Stimulated activated CD4-positive, alpha-beta T cell treated with anti-CD3 and anti-CD28 coated beads, Interleukin-12 subunit alpha, Interleukin-12 subunit beta, amount 100 ng/mL, for 24 hours (primary cell): ENCODE measurements at places on chromosomes 16 and 17.
A peak's percentile ranks its signal among the peaks of the same experiment; 100 is the strongest.

GRCh38 chr16:54342966-54343365 lies 56.4 kb upstream of the IRX3 start:
- DNase-seq, result no peak

DNA sequence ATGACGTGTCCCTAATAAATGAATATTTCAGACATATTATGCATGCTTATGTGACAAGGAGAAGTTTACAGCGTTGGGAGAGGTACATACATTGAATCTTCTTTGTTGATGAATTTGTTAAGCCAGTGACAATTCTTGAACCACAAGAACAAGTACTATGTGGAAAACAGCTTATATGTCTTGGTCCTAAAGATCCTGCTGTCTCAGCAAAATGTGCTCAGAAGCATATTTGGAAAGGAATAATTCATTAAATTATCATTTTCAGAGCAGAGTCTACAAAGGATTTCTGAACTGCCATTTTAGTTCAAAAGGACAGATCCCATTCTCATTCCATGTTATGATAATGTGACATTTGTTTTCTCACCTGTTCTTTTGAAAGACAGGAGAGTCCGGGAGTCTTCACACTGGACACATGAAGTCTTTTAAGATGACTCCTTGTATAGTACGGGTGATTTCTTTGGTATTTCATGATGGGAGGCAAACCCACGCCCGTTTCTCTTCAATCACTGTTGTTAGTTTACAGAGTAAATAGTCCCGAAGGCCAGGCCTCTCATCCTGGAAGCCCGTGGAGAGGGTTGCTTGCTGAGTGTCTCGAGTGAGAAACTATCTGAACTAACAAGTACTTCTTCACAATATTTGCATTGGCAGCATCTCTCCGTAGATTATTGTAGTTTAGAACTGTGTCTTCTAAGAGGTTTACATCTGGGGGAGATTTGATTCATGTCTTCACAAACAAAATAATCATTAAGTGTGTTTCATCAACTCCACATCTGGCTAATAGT lies 26.7 kb downstream of the VPS35L start:
- DNase-seq, result no peak

DNA sequence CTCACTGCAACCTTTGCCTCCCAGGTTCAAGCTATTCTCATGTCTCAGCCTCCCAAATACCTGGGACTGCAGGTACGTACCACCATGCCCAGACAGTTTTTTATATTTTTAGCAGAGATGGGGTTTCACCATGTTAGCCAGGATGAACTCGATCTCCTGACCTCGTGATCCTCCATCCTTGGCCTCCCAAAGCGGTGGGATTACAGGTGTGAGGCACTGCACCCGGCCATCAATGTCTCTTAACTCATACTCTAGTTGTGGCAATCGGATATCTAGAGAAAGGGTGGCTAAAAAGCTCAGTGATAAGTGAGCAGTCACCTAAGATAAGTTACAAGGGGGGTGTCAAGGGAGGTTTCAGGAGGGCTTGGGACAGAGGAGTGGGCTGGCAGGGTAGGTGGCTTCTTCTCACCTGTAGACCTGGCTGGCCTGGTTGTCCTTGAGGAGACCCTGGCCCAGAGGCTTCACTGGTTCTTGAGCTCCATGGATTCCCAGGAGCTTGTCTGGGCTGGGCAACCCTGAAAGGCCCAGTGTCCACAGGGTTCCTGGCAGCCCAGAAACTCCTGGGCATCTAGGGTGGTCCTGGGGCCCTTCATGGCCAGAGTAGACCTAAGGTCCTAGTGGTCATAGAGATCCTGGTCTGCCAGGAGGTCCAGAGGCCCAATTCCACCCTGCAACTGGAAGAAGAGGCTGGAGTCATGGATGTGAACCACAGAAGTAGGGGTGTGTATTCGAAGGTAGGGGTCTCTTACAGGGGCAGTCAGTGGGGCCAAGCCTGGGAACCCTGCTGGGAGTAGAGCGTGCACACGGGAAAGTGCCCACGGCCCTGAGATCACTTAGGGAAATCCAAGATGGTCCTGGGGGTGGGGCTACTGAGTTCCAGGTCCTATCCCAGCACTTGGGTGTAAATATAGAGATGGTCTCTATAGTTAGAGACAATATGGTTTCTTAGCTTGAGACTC lies 12.7 kb upstream of the IGFBP4 start:
- no peak for DNase-seq

GRCh38 chr16:17364319-17365210 lies 106.2 kb downstream of the XYLT1 start:
- no peak for DNase-seq

- DNase-seq, result no peak
Observed at GRCh38 chr17:81903896-81904599, 2.0 kb downstream of the NPB start.

DNA sequence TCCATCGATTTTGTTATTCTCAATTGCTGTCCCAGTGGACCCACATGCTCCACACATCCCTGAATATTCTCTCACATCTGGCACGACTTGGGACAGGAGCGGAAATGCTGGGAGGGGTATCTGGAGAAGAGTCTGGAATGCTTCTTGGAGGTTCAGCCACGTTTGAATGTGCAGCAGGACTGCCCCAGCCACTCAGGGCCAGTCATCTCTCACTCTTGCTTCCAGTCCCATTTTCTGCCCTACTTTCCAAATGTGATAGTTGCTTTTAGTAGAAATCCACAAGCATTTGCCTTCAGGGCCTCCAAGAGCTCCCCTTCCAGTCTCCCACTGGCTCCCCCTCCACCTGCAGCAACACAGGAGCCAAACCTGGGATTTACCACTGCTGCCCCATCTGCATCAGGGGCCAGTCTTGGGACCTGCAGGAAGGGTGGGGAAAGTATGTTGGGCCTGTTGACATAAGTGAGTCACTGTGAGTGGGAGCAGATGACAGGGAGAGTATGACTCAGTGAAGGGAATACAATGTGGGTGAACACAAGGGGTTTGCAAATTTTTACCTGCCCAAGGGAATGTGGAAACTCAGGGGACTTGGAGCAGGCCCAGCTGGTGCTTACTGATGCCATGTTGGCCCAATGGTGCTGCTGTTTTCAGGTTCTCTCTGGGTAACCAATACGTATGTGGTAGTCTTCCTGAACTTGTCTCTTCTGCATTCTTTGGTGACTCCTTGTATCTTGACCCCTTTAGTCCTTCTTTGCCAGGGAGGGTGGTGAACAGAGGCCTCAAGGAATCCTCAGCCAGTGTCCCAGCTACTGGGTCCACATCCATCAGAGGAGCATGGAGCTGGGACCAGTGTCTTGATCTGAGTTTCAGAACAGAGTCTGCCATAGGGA lies 78.8 kb upstream of the CRHR1 start:
- DNase-seq, result no peak

- no peak for DNase-seq
Observed at GRCh38 chr17:67891481-67892119, 66.3 kb downstream of the BPTF start.

GRCh38 chr16:30136971-30137605 lies 14.1 kb upstream of the MAPK3 start:
- DNase-seq, result no peak

GRCh38 chr17:43860077-43860725 lies 13.2 kb downstream of the CD300LG start:
- no peak for DNase-seq

- DNase-seq, result no peak
Observed at GRCh38 chr16:27729516-27730304, 179.8 kb downstream of the KATNIP start.

GRCh38 chr17:34312080-34312479 lies 7.2 kb upstream of the CCL8 start:
- DNase-seq, result no peak

- DNase-seq, result no peak
Observed at GRCh38 chr17:42494673-42495072, 36.0 kb downstream of the ATP6V0A1 start.

- no peak for DNase-seq
Observed at GRCh38 chr16:3876160-3876559, 4.4 kb downstream of the CREBBP start.

DNA sequence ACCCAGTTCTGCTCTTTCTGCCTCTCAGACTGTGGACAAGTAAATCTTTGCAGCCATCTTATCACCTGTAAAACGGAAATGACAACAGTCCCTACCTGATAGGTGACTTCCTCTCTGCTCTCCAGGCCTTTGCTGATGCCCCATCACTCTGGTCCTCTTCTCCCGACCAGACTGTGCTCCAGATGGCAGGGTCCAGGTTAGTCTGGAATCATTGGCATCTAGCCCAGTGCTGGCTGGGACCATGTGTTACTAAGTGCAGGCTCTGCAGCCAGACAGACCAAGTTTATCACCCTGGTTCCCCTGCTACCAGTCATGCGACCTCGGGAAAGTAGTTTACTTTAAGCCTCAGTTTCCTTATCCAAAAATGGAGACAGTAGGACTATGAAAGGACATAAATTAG lies 1.8 kb upstream of the NUBP1 start:
- DNase-seq, result no peak

DNA sequence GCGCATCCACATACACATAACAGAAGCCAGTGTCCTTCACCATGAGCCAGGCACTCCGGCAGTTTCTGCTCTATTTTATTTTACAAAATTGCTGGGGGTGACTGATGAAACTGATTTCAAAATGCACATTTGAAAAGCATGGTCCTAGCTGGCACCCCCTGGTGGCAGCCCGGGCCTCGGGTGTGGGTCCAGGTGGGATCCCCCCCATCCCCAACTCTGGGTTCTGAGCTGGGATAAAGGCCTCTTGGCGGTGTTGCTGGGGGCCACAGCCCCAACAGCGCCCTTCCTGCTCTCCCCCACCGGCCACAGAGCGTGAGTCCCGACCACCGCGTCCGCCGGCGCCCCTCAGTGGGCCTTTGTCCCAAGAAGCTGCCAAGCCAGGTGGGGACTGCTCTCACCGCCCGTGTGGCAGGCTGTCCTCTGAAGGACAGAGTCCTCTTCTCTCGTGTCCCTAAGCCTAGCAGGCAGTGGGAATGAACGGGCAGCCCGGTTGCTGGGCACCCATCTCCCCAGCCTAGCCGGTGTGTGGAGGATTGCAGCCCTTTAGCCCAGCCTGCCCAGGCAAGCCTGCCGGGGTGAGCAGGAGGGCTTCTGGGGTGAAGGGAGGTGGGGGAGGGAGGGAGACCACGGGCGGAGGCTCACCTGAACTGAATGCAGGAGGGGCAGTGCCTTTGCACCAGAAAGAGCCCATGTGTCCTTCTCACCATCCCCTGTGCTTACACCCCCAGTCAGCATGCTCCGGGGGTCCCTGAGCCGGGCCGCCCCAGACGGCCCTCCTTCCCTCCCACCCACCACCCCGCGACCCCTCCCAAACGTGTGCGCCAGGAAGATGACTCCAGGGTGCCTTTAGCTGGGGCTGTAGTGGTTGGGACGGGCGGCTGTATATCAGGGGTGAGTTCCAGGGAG lies 898 bp downstream of the SNAI3 start:
- DNase-seq, result peak; percentile 54

DNA sequence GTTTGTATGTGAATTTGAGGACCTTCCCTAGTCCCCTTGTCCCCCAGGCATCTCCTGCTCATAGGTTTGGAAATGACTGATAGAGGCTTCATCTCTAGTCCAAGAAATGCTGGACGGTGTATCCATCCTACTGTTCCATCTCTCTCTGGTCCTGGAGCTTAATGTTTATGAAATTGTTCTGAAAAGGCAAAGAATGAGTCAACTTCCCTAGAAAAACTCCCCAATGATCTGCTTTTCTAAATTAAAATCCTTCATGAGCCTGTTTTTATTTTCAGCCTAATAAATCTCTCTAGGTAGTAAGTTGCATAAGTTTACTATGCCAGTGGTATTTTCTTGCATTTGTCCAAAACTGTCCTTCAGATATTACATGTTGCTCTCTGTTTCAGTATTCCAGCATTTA lies 2.1 kb upstream of the IGSF6 start:
- no peak for DNase-seq

- no peak for DNase-seq
Observed at GRCh38 chr17:45384789-45385262, 47.8 kb downstream of the ARHGAP27 start.

DNA sequence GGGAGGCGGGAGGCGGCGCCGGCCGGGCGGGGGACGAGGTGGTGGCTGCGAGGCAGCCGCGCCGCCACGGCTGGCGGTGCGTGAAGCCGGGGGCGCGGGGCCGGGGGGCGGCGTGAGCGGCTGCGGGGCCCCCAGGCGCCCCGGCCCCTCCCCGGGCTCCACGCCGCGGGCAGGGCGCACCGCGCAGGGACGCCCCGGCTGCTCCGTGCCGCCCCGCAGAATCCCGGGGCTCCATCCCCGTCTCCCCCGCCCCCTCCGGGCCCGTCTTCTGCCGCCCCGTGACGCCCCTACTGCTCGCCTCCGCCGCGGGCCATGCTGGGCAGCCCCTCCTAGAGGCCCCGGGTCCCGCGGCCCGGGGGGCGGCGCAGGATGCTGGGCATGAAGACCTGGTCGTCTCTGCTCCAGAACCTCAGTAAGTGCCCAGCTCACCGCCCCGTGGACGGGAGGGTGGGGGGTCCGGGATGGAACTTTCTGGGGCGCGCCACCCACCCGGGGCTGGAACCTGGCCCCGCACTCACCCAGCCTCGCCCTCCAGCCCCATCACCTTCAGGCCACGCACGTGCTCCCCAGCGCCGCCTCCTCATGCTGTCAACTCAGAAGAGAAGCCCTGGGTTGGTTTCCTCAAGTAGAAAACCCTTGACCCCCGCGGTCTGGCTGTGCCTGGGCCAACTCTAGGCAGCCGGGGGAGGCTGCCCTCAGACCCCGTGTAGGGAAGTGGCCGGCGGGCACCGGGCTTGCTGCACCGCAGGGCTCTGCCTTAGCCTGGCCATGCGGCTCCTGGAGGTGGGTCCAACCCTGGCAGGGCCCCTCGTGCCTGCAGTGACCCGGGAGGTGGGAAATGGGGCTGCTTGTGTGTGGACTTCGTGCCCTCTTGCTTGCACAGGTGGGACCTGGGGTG lies 150.2 kb upstream of the GSE1 start:
- DNase-seq, result no peak

GRCh38 chr17:75872434-75873351 lies 5.7 kb downstream of the TRIM47 start:
- DNase-seq, result no peak

DNA sequence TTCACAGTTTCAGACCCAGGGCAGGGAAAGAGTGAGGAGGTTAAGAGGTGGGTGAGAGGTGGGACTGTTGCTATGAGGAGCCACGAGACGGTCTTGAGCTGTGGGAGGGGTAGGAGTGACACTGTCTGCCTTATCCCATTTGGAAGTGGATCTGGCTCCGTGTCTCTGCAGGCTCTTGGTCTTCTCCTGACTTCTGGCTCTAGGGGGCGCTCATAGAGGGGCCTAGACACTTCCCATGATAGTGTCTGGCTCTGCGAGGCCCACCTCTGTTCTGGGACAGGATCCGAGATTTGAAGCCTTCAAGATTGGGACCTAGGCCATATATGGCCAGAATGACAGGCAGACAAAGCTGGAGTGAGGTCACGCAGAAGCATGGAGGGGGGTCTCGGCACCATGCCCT lies 204.5 kb downstream of the GSG1L start:
- no peak for DNase-seq

DNA sequence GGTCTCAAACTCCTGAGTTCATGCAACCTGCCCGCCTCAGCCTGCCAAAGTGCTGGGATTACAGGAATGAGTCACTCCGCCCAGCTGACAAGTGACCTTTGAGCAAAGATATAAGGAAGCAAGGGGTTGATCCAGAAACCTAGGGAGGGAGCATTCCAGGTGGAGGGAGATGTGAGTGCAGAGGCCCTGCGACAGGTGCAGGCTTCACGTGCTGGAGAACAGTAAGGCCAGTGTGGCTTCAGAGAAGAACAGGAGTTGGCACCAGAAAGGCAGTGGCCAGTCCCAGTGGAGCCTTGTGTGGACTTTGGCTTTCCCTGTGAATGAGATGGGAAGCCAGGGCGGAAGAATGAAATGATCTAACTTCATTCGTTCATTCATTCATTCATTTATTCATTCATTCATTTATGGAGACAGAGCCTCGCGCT lies 73.6 kb upstream of the HAS3 start:
- no peak for DNase-seq
